ENCODE measurements at places on chromosomes 4 and X.
A peak's percentile ranks its signal among the peaks of the same experiment; 100 is the strongest.

GRCh38 chr4:81611221-81611620 is 139.5 kb upstream of the RASGEF1B start:
- DNase-seq, result no peak

DNA sequence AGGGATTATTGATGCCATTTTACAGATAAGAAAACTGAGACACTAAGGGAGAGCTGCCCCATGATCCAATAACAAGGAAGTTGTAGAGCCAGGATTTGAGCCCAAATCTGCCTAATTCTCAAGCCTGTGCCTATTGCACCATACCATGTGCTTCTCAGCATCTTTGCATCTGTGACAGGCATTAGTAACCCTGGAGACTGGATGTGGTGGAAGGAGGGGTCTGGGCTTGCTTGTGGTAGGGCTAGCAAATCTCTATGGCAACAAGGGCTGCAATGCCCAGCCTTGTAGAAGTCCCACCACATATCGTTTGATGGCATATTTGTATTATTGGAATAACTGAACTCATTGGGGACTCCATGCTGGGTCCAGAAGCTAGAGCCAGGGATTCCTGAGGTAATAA is 58.1 kb downstream of the RTL5 start:
- no peak for DNase-seq

DNA sequence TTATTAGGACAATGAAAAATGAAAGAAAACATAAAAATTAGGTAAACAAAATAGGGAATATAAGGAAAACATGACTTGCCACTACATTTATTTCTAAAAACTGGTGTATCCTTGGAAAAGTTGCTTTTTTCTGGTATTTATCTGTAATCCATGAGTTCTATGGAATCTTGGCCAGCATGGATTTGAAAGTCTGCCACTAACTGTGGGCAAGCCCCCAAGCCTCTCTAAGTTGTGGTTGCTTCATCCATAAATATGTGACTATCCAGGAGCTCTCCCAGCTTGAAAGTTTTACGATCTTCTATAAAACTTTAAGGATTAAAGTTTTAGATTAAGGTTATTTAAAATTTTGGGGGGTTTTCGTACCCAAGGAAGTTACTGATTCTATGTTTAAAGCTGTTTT is 21.8 kb downstream of the RPS6KA3 start:
- peak; percentile 38 for DNase-seq

DNA sequence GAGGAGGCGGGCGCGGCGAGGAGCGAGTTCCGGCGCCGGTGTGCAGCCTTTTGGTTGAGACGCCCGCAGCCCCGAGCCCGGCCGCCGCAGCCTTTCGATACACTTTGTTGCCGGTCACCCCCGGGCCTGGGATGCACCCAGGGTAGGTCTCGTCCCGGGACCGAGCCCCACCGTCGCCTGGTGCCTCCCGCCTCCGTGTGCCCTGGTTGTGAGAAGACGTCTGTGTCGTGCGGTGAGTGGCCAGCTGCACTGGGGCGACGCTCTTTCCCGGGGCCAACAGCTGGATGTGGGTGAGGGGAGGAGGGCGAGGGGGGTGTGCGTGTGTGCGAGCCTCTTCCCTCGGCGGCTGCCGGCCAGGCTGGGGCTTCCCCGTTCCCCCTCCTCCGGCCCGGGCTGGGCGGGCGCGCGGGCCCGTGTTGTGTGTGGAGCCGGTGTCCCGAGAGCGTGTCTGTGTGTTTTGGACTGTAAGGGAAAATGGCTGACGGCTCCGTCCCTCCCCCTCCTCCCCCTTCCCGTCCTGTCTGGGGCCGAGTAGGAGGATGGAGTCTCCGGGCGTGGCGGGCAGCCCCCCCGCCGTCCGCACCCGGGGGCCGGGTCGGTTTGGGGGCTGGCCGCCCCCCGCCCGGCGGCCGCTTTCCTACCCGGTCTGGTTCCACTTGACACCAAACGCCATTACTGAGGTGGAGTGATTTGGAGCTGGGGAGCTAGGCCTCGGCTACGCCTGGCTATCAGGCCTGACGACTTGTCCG is 807 bp downstream of the USP9X start:
- peak; percentile 49 for DNase-seq

DNA sequence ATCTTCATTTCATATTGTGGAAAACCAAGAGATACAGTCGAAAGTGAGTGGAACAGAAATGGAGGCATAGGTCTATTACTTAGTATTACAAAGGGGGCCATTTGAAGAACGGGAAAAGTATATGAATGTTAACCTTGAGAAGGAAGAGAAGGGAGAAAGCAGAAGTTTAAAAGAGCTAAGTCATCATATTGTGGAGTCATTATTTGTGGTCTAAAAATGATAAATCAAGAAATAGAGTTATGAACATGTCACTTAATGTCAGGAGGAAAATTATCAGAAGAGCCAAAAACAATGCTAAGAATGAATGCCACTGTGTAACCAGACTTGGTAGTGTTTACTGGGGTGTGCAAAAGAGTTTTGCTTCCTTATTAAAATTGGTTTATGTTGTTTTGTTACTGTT is 589.5 kb upstream of the LCORL start:
- no peak for DNase-seq

DNA sequence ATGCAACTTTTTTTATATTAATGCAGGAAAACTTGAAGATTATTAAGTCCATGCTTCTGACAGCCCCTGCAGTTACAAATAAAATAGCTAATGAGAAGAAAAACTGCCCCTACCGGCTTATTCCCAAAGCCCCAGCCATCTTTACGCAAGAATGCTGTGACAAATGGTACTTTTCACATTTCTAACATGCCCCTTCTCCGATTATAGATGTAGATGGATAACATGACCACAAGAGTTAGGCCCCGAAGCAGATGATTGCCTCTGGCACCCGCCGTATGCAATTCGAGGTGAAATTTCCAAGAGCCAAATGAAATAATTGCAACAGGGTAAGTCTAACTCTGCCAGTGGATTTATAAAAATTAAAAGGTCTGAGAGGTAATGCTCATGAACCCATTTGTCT is 319.4 kb upstream of the TAPT1 start:
- DNase-seq, result no peak
